ENCODE measurements at places on chromosomes 1 and 21.

DNA sequence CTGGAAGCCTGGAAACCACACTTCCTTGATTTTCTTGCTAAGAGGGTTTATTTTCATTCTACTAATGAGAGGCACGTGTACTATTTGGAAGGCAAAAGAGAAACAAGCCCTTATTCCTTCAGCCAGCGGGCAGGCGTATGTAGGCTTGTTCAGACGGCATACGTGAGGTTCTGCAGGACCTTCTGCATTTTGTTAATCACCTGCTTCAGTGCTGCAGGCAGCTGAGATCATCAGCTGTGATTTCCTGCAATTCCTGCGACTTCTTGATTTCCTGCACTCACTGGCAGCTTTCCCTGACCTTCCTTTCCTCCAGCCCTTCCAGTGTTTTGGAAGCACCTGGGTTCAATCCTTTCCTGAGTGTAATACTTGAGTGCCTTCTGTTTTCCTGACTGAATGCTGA, 43.4 kb downstream of the TSNAX start:
- DNase-seq = no peak

GRCh38 chr1:155000726-155001424, 1.7 kb upstream of the ZBTB7B start:
- DNase-seq = peak; percentile 90

DNA sequence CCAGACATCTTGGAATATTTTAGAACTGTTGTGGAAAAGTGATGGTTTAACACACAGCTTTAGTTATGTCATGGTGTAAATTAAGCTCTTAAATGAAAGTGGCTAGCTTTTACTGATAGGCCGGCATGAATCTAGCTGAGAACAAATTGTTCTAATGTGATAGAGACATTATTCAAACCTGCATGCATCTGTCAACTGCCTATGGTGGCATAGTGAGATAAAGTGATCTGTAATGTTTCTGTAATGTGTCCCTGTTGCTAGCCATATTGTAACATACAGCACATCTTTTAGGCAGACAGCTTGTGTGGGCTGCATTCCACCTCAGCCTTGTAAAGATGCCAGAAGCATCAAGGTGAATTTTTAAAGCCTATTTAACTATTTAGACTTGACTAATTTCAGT, 16.0 kb downstream of the LRIG2 start:
- no peak for DNase-seq

GRCh38 chr21:45941717-45942546, 39.6 kb upstream of the COL6A1 start:
- DNase-seq = no peak

GRCh38 chr1:179295164-179295755, 1.7 kb downstream of the SOAT1 start:
- DNase-seq = no peak

GRCh38 chr1:44318097-44319088, 36.7 kb downstream of the ERI3 start:
- DNase-seq = peak; percentile 84

- DNase-seq = no peak
Observed at GRCh38 chr21:39094847-39095579, 88.2 kb downstream of the PSMG1 start.

DNA sequence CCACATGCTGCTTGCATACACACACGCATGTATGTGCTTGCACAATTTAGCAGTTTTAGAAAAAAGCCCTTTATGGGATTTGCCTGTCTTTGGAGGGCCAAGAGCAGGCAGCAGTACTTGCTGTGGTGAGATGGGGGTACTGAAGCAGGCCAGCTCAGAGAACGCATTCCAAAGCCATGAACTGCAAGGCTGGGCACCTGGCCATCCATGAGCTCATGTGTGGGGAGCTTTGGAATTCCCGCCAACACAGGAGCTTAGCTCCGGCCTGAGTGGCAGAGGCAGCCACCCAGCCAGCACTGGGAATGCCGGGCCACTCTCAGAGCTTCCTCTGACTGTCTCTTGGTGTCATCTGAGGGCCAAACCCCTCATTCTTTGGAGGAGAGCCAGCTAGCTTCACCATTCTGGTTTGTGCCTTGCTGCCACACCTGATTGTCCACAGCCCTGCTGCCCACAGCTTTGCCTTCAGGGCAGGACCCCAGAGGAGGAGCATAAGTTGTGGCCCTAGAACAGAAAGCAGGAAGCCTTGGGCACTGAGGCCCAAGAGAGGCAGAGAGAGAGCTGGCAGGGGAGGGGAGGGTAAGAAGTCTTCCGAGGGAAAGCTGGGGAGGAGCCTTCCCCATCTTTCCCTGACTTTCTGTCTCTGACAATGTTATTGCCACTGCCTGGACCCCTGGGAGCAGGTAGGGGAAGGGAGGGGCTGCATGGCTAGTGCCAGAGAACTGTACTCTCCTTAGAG, 92.1 kb upstream of the POU3F1 start:
- DNase-seq = peak; percentile 100

GRCh38 chr1:227728892-227729143, 6.3 kb downstream of the JMJD4 start:
- DNase-seq = no peak

- DNase-seq = no peak
Observed at GRCh38 chr1:33446590-33446989, 15.7 kb upstream of the PHC2 start.

- DNase-seq = no peak
Observed at GRCh38 chr1:155801149-155801548, 55.9 kb downstream of the GON4L start.

DNA sequence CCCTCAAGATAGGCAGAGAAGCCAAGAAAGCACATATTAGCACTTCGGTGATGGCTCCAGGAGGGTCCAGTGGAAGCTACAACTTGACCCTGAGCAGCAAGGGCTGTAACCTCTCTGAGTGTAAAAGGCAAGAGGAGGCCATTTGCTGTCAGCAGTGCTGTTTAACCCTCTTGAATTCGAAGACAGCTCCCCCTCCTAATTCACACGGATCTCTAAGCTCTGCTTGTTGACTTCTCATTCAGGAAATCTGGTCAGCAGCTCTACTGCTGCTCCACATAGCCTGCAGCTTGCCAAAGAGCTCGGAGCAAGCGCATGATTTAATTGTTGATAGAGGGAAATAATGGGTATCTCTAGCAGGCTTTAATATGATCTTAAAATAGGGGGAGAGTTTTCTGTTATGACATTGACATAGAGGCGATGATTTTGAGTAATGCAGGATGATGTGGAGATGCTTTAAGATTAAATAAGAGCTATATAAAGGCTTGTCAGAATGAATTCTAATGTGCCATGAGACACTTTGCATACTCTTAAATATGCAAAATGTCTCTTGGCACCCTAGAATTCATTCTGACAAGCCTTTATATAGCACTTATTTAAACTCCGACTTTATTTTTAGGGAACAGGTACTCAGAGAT, 79.4 kb upstream of the USH2A start:
- DNase-seq = no peak

- no peak for DNase-seq
Observed at GRCh38 chr1:85230305-85230977, 29.0 kb downstream of the C1orf52 start.

DNA sequence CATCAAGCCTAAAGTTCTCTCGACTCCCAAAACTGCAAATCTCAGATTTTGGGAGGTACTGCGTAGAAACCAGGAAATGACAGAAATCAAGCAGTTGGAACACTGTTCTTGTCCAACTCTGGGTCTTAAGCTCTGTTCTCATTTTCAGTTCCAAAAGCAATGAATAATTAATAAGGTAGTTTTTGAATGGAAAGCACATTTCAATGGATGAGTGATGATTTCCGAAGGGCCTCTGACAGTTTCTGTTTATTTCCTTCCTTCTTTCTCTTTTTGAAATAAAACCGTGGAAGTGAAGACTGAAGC, 20.9 kb upstream of the TARBP1 start:
- no peak for DNase-seq

DNA sequence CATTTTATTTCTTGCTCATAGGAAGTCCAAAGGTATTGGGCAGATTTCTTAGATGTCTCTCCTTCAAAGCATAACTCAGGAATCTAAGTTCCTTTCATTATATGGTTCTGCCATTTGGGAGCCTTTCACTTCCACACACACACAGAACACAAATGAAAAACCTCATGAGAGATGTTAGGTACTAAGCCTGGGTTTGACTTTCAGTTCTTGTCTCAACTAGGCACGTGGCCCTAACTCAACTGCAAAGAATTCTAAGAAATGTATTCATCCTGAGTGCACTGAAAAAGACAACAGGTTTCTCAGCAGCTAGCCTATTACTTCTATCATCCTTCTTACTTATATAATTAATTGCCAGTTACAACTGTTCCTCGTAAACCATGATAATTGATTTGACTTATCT, 190.0 kb upstream of the SAMSN1 start:
- DNase-seq = no peak

- DNase-seq = no peak
Observed at GRCh38 chr21:33108228-33108627, 38.3 kb downstream of the OLIG1 start.

DNA sequence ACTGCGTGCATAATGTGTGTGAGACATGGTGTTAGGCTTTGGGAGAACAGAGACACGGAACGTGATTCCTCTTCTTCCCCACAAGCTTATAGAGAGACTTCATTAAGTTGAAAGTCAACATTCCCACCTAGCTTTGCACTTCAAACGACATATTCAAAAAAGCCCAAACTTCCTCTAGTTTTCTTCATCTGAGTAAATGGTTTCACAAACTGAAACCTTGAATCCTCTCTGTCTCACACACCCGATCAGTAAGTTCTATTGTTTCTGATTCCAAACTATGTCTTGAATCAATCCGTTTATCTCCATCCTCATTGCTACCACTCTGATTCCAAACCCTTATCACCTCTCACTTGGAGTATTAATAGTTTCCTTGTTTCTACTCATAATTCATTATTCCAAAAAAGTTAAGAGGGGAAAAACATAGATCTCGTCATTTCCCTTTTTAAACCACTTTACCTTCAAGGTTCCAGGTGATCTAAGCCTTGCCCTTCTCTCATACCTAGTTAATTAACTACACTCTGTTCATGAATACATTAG, 1.6 kb upstream of the METTL18 start:
- no peak for DNase-seq

GRCh38 chr1:47669081-47669585, 231.3 kb downstream of the FOXD2 start:
- DNase-seq = no peak

GRCh38 chr1:171139890-171140289, 45.2 kb upstream of the FMO2 start:
- no peak for DNase-seq

GRCh38 chr1:44717653-44718052, 13.3 kb downstream of the RNU5D-1 start:
- no peak for DNase-seq

- DNase-seq = no peak
Observed at GRCh38 chr1:208225954-208226937, 17.9 kb downstream of the PLXNA2 start.

- DNase-seq = no peak
Observed at GRCh38 chr1:37073854-37074379, 39.6 kb upstream of the GRIK3 start.

DNA sequence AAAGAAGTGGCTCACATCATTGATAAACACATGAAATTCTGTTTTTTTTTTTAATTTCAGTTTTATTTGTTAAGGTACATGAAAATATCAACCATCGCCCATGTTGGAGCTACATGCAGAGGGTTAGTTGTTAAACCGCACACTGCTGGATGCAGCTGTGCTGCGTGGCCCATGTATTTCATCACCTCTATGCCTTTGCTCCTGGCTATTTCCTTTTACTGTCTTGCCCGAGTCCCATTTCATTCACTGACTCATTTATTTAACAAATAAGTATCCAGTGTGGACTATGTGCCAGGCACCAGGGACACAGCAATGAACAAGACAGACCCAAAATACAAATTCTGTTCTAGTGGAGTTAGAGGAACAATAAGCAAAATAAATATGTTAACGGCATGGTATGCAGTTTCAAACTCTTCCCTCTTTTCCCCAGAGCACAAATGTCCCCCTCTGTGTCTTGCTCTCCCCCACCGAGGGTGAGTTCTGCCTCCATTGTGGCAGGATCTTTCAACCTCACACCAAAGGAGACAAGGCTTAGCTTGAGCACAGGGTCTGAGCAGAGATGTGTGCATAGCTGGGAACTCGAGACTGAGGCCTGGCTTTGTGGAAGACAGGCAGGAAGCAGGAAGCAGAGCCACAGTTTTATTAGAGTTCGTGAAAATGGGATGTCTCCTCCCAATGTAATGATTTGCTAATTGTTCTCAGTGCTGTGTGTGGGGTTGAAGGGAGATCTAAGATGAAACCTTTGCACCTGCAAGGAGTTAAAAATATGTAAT, 44.6 kb downstream of the MAN1C1 start:
- no peak for DNase-seq

GRCh38 chr1:36367798-36368197, 17.9 kb downstream of the STK40 start:
- no peak for DNase-seq

DNA sequence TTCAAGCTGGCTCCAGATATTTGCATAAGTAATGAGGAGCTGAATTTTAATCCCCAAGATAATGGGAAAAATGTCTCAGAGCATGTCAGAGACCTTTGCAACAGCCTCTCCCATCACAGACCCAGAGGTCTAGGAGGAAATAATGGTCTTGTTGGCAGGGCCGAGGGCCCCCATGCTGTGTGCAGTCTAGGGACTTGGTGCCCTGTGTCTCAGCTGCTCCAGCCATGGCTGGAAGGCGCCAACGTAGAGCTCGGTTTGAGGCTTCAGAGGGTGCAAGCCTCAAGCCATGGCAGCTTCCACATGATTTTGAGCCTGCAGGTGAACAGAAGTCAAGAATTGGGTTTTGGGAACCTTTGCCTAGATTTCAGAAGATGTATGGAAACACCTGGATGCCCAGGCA, 134.7 kb downstream of the LYPLAL1 start:
- DNase-seq = no peak

DNA sequence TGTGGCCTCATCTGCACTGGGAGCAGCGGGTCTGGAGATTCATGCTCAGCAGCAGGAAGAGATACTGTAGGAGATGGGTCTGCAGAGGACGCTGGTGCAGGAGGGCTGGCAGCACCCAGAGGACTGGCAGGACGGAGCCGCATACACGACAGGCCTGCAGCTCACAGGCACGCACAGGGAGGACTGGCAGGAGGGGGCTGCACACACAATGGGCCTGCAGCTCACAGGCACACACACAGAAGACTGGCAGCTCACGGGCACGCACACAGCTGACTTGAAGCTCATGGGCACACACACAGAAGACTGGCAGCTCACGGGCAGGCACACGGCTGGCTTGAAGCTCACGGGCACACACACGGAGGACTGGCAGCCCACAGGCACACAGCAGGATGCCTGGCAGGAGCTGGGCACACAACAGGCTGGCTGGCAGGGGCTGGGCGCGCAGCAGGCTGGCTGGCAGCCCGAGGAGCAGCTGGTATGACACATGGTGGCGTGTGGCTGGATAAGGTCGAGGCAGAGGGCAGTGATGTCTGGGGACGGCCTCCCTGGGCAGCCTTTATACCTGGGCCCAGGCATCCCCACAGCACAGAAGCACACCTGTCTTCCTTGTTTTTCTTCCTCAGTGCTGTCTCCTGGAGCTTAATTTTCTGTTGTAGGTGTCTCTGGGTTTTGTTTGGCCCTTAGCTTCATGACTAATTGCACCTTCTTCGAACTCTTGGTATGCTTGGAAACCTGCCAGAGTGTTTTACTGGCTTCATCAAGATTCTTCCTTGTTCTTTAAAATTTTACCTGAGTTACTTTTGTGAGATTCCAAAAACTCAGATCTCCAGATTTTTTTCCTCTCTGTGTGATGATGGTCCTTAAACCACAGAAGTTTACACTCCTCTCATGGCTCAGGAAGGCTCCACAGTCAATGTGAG, at the start of gene KRTAP12-2:
TSS of gene KRTAP12-2 (minus strand) at position 527 of the 920 bp plus-strand sequence. CDS start at position 486, 41 bp downstream.
- DNase-seq = peak; percentile 28

All from NCI-H2029 (cell line).